ENCODE measurements at places on chromosomes 5 and 9.
A peak's percentile ranks its signal among the peaks of the same experiment; 100 is the strongest.

- DNase-seq: no peak
These were observed 3.1 kb upstream of the EEIG1 start for GRCh38 chr9:127983847-127984289.

DNA sequence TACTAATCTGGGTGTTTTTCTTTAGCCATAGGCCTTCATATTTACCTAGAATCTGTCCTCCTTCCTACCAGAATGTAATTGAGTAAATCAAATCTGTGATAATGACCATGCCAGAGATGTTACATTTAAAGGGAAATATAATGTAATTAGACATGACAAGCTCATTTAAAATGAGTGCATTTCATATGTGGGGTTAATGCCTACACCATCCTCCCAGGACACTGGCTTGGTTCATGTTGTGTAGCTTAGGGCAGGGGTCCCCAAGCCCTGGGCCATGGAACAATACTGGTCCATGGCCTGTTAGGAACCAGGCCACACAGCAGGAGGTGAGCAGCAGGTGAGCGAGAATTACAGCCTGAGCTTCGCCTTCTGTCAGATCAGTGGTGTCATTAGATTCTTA, 276.9 kb upstream of the DAP start:
- DNase-seq: no peak

- DNase-seq: no peak
These were observed 170.0 kb downstream of the AUH start for GRCh38 chr9:91191411-91192380.

DNA sequence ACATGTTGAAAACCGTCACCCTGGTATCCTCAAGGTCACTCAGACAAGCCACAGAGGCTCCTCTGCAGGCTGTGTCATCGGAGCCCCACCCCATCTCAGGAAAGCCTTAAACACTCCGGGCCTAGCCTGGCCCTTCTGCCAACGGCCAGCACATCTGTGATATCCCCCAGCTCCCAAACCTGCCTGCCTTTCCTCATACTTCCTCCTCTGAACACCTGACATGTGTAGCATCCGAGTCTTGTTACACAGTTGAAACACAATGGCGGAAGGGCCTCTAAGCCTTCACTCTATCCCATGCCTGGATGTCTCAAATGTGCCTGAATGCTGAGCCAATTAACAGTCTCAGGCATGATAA, 32.9 kb upstream of the TGFBR1 start:
- no peak for DNase-seq

DNA sequence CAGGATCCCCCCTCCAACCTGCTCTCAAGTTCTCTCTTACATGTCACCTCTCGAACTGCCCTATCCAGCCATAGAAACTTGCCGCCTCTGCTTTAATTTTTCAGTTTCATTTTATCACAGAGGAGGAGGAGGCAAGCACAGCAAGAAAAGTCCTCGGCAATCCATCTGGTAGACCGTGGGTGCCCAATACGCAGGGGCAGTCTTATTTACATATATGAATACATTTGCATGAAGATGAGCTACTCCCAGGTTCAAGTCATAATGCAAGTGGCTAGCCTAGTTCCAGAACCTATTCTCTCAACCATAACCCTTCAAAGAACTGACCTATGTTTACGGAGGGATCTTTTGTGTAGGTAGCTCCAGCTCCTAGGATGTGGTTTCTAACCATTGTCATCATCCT, 223.2 kb upstream of the PANK3 start:
- DNase-seq: no peak

GRCh38 chr5:141529873-141530272, 41.0 kb downstream of the PCDHGC5 start:
- no peak for DNase-seq

- DNase-seq: peak; percentile 83
These were observed 1.3 kb downstream of the SEMA5A start for GRCh38 chr5:9544502-9545135.

- DNase-seq: no peak
These were observed 30.9 kb downstream of the PDE6A start for GRCh38 chr5:149913436-149914419.

DNA sequence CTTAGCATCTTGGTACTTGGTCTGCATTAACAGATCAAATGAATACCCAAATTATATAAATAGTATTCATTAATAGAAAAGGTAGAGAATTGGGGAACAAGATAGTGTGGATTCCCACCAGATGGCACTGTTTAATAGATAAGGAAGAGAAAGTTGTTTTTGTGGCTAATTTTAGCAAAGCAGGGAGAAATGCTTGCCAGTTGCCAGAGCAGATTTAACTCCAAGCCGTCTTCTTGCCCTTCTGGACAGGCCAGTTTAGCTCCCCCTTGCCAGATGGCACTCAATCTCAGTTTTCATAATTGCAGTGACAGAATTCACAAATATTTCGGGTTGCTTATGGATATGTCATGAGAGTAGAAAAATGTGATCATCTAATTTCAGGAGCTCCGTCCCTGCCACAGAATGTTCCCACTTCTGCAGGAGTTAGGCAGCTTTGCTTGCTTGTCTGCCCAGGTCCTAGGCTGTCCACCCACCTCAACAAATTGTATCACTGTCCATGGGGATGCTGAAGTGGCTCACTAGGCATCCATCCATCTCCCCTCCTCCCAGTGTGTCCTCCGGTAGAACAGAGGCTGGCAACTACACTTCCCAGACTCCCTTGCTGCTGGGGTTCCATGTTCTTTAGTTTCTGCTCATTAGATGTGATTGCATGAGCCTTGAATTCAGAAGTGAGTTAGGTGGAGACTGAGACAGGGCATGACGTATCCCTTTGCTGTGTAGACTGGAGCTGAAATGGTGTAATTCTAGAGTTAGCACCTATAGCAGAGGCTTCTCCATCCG, 11.8 kb upstream of the HEXB start:
- DNase-seq: peak; percentile 77

- peak; percentile 83 for DNase-seq
These were observed 377.6 kb downstream of the DNAH5 start for GRCh38 chr5:13566871-13567339.

DNA sequence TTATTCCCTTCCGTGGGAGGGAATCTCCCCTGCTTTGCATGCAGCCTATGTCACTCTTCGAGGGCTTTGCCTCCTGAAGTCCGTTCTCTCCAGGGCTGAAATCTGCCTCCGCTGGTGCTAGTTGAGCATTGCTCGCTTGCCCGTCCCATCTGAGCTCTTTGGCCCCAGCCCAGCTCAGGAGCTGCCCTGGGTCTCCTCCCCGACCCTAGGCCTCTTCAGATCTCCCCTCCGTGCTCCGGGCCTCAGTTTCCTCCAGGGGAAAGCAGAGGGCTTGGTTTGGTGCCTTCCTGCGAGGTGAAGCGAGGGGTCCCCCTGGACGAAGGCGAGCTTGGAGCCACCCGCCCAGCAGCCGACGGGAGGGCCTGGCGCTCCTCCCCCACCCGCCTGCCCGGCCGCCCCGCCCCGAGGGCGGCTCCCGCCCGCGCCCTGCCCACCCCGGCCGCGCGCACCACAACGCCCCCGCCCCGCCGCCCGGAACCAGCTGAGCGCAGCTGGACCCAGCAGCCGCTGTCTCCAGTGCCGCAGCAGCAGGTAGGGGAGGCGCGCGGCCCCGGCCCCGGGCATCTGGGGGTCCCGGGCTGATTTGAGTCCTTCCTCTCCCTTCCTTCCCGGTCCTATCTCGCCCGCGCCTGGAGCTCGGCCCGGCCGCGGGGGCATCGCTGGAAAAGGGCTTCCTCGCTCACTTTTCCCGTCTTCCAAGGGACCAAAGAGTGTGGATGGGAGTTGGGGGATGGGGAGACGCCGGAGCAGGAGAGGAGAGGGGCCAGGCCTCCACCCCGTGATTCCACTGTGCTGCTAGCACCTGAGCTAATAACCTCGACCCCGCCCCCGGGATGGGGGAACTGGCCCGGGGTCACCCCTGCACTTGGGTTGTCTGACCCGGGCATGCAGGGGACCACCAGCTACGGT, at the start of gene GSN:
GSN (plus strand) TSS at position 474 of the 909 bp plus-strand sequence. CDS start 33,810 bp downstream, outside the sequence.
- DNase-seq: peak; percentile 63

DNA sequence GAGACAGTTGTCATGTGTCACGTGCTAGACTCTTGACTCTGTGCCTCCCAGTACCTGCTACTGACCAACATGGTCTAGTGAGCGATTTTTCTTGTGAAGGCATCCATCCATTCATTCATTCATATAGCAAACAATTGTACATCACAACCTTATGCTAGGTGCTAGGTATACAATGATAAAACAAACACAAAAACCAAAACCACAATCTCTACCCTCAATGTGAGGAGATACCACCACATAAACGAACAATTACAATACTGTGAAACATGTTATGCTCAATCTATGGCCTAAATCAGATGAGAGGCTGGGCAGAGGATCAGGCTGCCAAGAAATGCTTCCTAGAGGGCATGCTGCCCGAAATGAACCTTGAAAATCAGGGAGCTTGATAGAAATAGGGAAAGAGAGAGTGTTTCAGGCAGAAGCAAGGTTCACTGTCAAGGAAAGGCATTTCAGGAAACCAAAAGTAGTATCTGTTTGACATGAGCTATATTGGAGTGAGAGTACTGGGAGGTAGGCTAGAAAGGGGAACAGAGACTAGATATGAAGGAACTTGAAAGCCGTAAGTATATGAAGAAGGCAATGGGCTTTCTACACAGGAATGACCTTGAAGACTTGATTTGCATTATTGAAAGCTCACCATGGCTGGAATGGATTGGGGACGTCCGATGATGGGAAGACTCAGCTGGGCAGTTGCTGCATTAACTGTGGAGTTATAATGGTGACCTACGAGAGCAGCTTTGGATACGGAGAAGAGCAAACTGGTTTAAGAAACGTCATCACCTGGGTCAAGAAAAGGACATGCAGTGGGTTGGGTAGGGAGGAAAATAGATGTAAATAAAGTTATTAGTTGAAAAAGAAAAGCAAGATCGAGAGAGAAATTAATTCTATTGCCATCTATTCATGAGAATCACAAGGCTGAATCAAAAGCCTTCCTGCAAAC, 90.1 kb downstream of the THBS4 start:
- no peak for DNase-seq

DNA sequence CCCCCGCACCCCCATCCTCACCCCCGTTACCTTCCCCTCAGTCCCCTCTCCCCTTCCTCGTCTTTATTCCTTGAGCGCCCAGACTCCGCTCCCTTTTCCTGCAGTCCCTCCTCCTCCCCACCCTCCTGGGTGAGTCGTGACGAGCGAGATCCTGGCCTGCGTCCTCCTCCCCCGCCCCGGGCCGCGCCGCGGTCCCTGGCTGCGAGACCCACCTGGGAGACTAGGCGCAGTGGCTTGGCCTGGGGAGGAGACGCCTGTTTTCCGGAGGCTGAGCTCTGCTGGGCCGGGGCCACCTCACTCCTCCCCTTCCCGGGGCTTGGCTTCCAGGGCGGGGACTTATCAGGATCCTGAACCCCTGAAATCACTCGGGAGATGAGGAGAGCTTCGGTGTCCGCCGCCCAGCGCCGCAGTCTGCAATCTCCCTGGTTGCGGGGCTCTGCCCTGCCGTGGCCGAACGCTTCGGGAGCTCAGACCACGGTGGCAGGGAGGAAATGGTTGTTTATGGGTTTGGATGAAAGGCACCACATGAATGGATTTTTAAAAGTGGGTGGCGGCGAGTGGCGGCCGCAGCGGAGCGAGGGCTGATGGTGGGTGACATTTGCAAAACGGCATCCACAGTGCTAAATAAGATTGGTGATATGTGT, 984 bp downstream of the STXBP1 start:
- DNase-seq: peak; percentile 63
